ENCODE measurements at places on chromosomes 7 and 10.

- peak; percentile 83 for DNase-seq
Observed at GRCh38 chr10:65197935-65198334, 1676.7 kb downstream of the REEP3 start.

- DNase-seq = no peak
Observed at GRCh38 chr7:112357136-112357535, 93.1 kb upstream of the IFRD1 start.

GRCh38 chr10:26799342-26799741, 61.4 kb downstream of the ABI1 start:
- peak; percentile 60 for DNase-seq

DNA sequence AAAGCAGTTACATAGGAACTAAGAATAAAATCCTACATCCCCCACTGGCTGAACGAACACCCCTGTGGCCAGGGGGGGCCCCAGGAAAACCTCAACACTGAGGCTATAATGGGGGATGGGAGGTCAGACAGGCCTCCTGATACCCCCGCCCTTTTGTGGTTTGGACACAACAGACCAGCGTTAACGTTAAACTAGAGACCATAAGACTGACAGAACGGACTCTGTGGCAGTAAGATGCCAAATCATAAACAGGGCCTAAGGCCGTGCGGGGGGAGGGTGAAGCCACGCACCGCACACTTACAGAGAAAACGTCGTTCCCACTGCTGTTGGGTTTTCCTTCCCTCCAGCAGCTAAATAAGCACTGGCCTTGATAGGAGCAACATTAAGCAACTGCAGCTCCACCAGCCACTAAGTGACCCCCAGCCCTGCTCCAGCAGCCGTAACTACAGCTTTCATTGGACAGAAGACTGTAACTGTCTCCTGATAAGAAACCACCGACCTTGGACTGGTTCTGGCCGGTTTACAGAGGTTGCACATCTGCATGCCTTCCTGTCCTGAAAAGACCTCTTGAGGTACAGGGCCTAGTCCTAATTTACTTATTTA, 3.4 kb upstream of the PPP2R2D start:
- no peak for DNase-seq

DNA sequence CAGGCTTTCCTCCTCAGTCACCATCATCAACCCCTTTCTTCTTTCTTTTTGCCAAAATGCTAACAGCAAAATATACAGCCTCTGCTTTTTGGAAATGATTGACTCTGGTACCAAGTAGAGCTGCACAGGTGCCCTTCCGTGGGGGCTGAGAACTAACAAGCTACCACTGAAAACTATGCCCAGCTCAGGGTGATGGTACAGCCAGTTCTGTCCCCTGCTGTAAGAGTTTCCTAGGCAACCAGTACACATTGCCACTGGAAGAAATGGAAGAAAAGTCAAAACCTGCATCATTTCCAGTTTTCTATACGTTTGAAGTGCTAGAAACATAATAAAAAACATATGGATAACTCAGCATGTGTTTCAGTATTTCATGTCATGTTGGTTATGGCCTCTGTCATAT, 297.5 kb downstream of the PRKG1 start:
- DNase-seq = peak; percentile 35

DNA sequence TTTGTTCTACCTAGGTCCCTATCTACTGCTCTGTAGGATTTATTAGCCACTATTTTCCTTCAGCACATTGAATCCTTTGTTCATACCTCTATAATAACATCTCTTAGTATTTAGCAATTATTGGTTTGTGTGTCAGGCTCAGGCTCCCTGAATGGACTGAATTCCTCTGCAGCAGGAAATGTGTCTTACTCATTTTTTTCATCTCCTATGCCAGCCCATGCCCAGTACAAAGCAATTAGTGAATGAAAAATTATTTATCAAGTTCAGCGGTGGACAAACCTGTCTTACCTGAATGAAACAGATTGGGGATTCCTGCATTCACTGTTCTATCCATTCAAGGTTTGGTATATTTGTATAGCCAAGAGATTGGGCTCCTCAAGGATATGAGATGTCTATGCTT, 53.7 kb downstream of the C1GALT1 start:
- DNase-seq = no peak

- DNase-seq = no peak
Observed at GRCh38 chr10:102242118-102242485, 790 bp upstream of the PITX3 start.

GRCh38 chr7:133780912-133781311, 346.2 kb upstream of the LRGUK start:
- DNase-seq = no peak

GRCh38 chr7:130853503-130854279, 119.7 kb upstream of the KLF14 start:
- DNase-seq = peak; percentile 9

- DNase-seq = peak; percentile 76
Observed at GRCh38 chr10:117631276-117632145, 89.0 kb downstream of the EMX2 start.

GRCh38 chr7:12357508-12357907, 46.2 kb downstream of the VWDE start:
- no peak for DNase-seq

DNA sequence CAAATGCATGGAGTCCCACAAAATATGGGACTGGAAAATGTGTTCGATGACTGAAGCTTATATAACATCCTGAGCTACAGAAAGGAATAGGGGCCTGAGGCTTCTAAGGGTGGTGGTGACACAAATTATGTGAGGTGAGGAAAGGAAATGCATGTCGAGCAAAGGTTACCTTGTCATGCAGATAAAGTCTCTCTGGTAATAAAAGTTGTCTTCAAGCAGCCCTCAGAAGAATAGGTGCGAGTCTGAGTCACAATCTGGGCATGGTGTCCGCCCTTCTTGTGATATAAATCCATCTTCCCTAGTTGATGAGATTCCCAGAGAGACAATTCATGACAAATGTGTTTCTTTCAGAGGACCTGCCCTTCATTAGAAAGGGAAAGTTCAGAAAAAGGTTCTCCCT, 985.2 kb upstream of the C7orf33 start:
- no peak for DNase-seq

DNA sequence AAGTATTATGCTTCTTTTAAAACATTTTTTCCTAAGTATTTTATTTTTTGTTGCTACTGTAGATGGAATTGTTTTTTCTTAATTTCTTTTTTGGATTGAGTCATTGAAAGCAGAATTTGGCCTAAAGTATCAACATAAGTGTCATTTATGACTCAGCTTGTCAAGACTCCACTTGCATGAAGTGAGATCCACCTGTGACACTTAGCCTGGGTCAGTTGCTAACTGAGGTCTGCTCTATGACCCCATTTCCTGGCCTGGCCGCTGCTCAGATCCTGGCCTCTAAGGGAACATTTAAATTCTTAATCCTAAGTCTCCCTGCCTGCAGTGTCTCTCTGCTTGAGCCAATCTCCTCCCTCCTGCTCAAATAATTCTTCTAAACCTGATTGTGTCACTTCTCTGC, 35.5 kb downstream of the TMEM270 start:
- DNase-seq = no peak

GRCh38 chr10:17883621-17884020, 68.1 kb upstream of the SLC39A12 start:
- DNase-seq = no peak

- DNase-seq = no peak
Observed at GRCh38 chr7:74403521-74404387, 50.0 kb upstream of the GTF2IRD1 start.

DNA sequence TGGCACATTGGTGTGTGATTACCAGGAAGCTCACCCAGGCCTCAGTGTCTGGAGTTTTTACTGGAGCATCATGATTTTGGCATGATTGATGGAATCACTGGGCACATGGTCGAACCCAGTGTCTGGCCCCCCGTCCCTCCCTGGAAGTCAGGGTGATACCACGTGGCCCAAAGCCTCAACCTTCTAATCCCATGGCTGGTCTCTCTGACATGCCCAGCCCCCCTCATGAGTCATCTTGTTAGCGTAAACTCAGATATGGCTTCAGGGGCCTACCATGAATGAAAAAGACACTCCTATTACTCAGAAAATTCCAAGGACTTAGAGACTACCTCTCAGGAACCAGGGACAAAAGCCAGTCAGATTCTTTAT, 109.3 kb downstream of the GRK5 start:
- DNase-seq = peak; percentile 35

GRCh38 chr7:16603633-16604032, 41.9 kb downstream of the ANKMY2 start:
- DNase-seq = no peak

- peak; percentile 53 for DNase-seq
Observed at GRCh38 chr7:24715661-24716479, 41.4 kb downstream of the GSDME start.

- DNase-seq = no peak
Observed at GRCh38 chr10:74543276-74543675, 283.1 kb upstream of the KAT6B start.

DNA sequence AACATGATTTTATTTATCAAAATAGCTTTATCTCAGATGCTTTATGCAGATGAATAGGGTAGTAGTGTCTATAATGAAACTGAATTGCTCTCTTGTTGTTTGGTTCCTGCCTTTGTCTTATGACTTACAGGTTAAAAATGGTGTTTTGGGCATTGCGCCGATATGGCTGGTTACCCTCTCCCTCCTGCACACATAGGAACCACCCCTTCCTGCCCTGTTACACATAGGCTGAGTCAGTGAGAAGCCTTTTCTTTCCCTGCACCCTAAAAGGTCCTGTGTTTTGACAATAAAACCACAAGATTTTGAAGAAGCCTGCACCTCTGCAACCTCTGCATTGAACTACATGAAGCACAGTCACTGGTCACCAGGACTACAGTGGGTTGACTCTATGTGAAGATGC, 655.8 kb upstream of the ANKRD30A start:
- DNase-seq = no peak

DNA sequence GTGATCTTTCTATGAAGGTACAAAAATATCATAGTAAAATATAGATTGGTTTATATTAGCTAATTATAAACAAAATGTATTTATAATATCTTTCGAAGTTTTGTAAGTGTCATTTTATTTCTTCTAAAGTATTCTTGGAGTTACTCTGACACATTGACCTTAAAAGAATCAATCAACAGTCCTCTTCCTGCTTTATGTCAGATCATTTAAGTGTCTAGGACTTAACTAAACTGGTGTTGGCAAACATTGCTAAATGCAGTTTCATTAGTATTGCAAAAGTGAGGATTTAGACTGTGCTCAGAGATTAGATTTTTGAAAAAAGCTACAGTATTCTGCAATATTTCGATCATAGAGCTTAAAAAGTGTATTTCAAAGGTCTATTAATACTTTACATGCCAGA, 10.3 kb downstream of the GLCCI1 start:
- no peak for DNase-seq

- no peak for DNase-seq
Observed at GRCh38 chr10:70812814-70813213, 2.9 kb upstream of the SGPL1 start.

GRCh38 chr10:109275960-109276359, 647.4 kb downstream of the XPNPEP1 start:
- DNase-seq = peak; percentile 15

- no peak for DNase-seq
Observed at GRCh38 chr10:506451-507354, 182.8 kb downstream of the DIP2C start.

- no peak for DNase-seq
Observed at GRCh38 chr10:52653263-52653909, 119.2 kb downstream of the MBL2 start.

DNA sequence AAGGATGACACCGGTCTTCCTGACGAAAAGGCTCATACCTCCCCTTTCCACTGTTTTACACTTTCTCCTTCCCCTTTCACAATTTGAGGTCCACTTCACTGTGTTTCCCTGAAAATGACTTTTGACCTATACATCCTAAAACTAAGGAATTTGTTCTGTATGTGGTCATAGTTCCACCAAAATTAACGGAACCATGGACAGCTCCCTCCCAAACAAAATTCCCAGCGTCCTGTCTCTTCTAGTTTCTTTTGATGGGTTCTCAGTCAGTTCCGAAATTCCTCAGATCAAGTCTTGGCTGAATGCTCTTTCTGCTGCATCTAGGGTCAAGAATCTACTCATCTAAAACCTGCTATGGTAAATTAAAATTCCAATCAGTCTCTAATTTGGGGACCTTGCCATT, 1191.9 kb downstream of the CNTNAP2 start:
- DNase-seq = peak; percentile 46

DNA sequence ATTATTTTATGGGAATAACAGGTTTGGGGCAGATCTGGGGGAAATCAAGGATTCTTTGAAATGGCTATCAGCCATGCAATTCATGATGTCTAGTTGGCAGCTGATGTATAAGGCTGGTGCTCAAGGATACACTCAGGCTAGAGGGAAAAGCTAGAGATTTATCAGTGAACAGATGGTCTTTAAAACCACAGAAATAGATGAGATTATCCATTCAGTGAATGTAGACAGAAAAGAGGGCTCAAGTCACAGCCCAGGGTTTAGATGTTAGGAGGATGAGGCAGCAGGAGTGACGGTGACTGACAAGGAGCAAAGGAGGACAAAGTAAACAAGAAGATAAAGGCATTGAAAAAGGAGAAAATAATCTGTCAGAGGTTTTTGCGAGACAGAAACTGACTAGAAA, 238.7 kb downstream of the CDK14 start:
- no peak for DNase-seq

GRCh38 chr7:135321556-135321955, 87.9 kb downstream of the STRA8 start:
- peak; percentile 22 for DNase-seq

GRCh38 chr7:30116771-30117170, 18.0 kb upstream of the MTURN start:
- peak; percentile 85 for DNase-seq

- no peak for DNase-seq
Observed at GRCh38 chr7:79709574-79710409, 256.3 kb upstream of the MAGI2 start.

DNA sequence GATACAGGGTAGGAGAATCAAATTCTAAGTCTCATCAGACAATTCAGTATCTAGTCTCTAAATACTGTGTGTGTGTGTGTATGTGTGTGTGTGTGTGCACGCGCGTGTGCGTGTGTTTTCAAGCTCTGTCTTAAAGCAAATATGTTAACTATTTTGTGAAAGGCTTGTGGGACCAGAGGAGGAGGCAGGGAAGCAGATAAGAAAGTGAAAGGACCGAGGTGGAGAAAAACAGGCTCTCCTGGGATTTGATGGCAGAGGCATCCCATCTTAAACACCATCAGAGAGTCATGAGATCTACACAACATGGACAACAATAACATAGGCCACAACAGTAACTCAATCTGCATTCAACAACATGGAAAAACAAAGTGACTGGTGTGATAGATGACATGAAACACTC, 67.1 kb downstream of the PIP4K2A start:
- no peak for DNase-seq

GRCh38 chr7:151721694-151722093, 155.2 kb downstream of the PRKAG2 start:
- DNase-seq = no peak

Measured in muscle of leg (tissue), 16 donors.